ENCODE measurements at places on chromosomes 5 and 9.

DNA sequence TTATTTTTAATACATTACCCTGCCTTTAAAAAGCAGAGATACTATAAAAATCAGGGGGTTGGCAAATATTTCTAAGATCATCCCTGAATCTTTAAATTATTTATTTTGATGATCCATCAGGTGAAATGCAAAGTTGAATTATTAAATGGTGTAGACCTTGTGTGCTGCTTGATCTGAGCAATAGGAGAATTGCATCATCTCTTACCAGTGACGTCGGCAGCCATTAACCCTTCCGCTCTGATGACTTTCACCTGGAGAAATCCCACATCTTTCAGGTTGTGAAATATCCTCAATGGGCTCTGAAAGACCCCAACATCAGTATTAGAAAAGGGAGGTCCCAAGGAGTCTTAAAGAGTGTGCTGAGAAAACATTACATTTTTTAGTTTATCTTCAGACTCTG, 270.2 kb downstream of the SLF1 start:
- no peak for DNase-seq
- H3K27me3 ChIP-seq: no peaks in the 10 kb centered on the region
- H3K4me3 ChIP-seq: no peak overlapping the region
- no peaks in the 10 kb centered on the region for H3K4me1 ChIP-seq
- no peaks in the 10 kb centered on the region for H3K36me3 ChIP-seq
- H3K27ac ChIP-seq: no peak overlapping the region

GRCh38 chr5:159316519-159317383, 13.5 kb downstream of the IL12B start:
- H3K27me3 ChIP-seq: no peaks in the 10 kb centered on the region
- H3K36me3 ChIP-seq: no peaks in the 10 kb centered on the region
- no peak for DNase-seq
- H3K27ac ChIP-seq: no peak overlapping the region

GRCh38 chr5:31235381-31235780, 41.9 kb downstream of the CDH6 start:
- H3K27ac ChIP-seq: no peak overlapping the region
- H3K4me3 ChIP-seq: no peak overlapping the region
- no peaks in the 10 kb centered on the region for H3K36me3 ChIP-seq
- DNase-seq: no peak

- H3K4me3 ChIP-seq: no peak overlapping the region
- DNase-seq: no peak
- H3K4me1 ChIP-seq: no peaks in the 10 kb centered on the region
- H3K27ac ChIP-seq: no peak overlapping the region
- no peaks in the 10 kb centered on the region for H3K27me3 ChIP-seq
Measured at GRCh38 chr5:38938973-38939372, 93.2 kb downstream of the OSMR start.

DNA sequence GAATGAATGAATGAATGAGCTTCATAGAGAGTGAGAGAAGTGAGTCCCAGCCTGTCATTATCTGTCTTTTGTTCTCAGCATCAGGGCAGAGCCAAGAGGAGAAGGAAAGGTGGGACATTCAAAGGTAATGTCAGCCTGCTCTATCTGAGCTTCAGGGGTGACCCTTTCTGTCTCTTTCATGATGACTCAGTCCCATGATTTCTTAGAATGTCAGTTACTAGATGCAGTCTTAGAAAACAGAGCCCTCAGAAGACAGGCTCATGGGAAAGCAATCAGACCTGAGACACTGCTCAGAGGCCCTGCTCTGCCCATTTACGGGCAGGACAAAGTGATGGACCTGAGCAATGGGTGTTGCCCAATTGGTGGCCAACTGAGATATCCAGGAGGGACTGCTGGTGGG, 1.1 kb downstream of the SPATA31D1 start:
- H3K27ac ChIP-seq: no peak overlapping the region
- no peaks in the 10 kb centered on the region for H3K36me3 ChIP-seq
- DNase-seq: no peak
- H3K27me3 ChIP-seq: no peaks in the 10 kb centered on the region
- no peaks in the 10 kb centered on the region for H3K4me1 ChIP-seq

DNA sequence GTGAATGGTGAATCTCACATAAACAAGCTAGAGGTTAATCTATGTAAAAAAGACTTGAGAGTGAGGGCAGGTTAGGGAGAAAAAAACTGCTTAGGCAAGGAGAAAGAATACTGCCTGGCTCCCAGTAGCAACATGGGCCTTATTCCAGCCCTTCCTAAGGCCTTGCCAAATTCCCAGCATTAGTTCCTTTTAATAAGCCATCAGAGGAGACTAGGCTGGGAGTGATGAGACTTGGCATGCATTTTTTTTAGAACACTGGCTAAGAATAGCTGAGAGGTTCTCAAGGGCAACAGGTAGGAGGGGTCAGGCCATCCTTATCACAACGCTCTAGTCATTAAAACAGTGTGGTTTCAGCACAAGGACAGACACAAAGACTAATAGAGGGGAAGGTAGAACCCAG, 20.9 kb upstream of the ZBTB43 start:
- H3K36me3 ChIP-seq: no peaks in the 10 kb centered on the region
- no peak overlapping the region for H3K27ac ChIP-seq
- DNase-seq: no peak
- no peaks in the 10 kb centered on the region for H3K27me3 ChIP-seq
